A549 treated with GW870086 at 1 μM for 4 hours (cell line): ENCODE measurements at places on chromosomes 5 and 9. TPM values are rescaled to one million over a fixed set of nuclear protein-coding genes. Genes with fewer than 3 reads are reported as not detected.

The MZB1 gene
- 0.10 TPM in 1 of 5 replicates, not detected in the others for total RNA-seq

The STKLD1 gene
- 0.53 to 1.2 TPM (median 0.68 TPM) in 5 replicates for total RNA-seq

The MED27 gene
- 31.6 to 35.9 TPM (median 33.3 TPM) in 5 replicates for total RNA-seq

The FCN2 gene
- total RNA-seq, result not detected in 5 replicates

The SOX30 gene
- 0.07 to 0.10 TPM in 2 of 5 replicates, not detected in the others for total RNA-seq

The FLT4 gene
- total RNA-seq, result 3.0 to 5.3 TPM (median 3.6 TPM) in 5 replicates
